ENCODE measurements at places on chromosomes 16 and 17. TPM values are rescaled to one million over a fixed set of nuclear protein-coding genes. Genes with fewer than 3 reads are reported as not detected.

- DNase-seq: no peak
These were observed 417.6 kb upstream of the DYNLRB2 start for GRCh38 chr16:80123189-80123588.

DNA sequence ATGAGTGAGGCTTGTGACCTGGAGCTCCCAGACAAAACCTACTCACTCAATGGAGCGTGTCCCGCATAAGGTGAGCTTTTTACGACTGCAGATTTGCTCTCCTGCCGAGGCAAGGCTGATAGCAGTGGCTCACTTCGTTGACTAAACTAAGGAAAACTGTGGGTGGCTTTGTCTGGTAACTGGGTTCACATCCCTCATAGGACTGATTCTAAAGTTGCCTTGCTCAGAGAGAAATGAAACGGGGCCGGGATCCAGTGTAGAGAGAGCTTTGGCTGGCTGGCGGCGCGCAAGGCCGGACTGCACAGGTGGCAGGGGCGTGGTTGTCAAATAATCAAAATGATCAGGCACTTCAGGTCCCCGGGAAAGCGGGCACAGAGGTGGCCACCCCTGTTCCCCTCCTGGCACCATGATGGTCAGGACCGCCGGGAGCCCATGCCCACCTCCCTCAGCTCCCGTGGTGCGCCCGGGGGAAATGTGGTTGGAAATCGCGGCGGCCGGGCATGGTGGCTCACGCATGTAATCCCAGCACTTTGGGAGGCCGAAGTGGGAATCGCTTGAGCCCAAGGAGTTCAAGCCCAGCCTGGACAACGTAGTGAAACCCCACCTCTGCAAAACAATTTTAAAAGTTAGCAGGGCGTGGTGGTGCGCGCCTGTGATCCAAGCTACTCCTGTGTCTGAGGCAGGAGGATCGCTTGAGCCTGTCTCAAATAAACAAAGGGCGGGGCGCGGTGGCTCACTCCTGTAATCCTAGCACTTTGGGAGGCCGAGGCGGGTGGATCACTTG lies 26.6 kb upstream of the OR1F1 start:
- no peak for DNase-seq

- no peak for DNase-seq
These were observed 628.2 kb upstream of the RBFOX1 start for GRCh38 chr16:6704306-6704930.

- no peak for DNase-seq
These were observed 47.5 kb downstream of the FOXL1 start for GRCh38 chr16:86625821-86626220.

DNA sequence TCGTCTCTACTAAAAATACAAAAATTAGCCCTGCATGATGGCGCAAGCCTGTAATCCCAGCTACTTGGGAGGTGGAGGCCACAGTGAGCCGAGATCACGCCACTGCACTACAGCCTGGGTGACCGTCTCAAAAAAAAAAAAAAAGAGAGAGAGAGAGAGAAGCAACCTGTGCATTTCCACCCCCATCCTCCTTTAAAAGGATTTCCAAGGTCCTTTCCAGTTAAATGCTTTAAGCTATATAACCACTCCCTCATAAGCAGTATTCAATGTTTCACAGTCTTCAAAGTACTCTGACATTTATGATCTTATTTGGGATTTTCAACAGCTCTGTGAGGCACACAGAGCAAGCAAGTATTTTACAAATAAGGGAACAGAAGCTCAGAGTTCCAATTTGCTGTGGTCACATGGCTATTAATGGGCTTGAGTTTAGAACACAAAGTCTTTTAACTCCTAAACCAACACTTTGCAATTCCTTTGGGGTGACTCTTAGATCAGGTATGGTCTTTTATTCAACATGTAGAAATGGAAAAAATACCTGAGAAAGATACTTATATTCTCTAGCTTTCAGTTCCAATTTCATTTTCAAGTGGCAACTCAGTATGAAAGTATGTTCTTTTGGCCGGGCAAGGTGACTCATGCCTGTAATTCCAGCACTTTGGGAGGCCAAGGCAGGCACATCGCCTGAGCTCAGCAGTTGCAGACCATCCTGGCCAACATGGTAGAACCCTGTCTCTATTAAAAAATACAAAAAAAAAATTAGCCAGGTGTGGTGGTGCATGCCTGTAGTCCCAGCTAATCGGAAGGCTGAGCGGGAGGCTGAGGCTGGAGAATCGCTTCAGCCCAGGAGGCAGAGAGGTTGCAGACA lies 31.3 kb downstream of the SPOP start:
- no peak for DNase-seq

DNA sequence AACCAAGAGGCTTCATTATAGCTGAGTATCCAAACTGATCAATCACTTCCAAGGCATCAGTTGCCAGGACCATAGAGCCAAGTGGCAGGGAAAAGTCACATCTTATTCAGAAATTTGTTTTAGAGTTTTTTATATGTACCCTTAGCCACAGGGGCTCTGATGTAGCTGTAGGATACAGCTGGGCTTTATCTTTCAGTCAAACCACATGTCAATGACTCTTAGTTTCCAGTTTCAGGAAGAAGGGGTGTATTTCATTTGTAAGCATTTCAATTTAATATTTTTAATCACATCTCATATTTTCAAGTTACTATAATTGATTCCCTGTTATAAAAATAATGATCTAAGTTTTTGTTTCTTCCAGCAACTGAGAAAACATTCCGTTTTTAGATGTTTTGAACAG lies 2.9 kb upstream of the FLCN start:
- DNase-seq: no peak

DNA sequence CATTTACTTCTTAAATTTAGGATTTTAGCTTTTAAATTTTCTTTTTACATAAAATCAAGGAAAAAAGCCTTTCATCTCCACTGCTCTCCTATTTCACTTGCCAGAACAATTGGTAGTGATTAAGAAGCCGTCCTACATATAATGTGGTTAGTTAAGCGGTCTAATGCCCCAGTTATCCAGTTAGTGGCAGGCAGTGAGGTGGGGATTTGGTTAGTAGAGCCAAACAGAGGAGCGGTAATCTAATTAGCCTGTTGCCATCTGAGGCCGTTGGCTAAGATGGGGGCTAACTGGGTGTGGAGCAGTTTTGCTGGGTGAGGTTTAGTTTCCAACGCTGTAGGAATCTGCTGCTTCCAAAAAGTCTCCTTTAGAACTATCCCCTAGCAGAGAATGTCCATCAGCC lies 22.4 kb downstream of the SNX11 start:
- DNase-seq: no peak

DNA sequence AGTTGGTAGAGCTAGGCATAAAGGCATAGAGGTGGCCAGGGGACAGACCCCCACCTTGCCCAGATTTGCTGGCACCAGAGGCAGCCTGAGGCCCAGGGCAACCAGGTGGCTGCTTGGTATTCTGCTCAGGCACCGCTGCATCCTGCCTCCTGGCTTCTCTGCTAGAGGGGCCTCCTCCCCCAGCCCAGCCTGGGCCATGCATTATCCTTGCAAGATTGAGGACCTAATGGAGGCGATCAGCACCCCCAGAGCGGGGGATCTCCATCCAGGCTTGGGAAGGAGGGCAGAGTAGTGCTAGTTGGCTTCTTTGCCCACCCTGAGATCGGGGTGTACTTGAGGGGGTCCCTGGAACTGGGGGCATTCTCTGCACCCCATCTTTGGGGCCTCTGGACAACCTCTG lies 23.8 kb downstream of the CDK5RAP3 start:
- DNase-seq: no peak

DNA sequence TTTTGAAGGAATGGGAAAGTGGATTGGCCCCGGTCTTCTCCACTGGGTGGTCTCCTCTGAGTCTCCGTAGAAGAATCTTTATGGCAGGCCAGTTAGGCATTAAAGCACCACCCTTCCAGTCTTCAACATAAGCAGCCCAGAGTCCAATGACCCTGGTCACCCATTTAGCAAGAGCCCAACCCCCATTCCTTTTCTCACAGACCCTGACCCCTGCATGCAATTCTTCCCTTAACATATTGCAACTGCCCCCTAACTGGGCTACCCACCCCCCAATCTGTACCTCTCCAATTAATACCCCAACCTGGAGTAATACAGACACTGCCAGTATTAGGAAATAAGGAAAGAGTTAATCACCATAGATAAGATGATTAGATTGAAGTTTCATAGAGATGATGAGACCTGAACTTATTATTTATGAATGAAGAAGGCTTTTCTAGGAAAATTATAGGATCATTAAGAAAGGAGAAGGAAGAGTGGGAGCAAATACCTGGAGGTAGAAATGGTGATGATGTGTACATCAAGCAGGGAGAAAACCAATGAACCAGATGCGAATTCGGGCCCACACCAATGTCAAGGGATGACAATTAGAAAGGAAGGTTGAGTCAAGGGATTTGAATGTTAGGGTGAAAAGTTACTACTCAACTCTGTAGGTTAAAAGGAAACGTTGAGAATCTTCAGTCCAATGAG lies 2.4 kb downstream of the CCL2 start:
- no peak for DNase-seq

DNA sequence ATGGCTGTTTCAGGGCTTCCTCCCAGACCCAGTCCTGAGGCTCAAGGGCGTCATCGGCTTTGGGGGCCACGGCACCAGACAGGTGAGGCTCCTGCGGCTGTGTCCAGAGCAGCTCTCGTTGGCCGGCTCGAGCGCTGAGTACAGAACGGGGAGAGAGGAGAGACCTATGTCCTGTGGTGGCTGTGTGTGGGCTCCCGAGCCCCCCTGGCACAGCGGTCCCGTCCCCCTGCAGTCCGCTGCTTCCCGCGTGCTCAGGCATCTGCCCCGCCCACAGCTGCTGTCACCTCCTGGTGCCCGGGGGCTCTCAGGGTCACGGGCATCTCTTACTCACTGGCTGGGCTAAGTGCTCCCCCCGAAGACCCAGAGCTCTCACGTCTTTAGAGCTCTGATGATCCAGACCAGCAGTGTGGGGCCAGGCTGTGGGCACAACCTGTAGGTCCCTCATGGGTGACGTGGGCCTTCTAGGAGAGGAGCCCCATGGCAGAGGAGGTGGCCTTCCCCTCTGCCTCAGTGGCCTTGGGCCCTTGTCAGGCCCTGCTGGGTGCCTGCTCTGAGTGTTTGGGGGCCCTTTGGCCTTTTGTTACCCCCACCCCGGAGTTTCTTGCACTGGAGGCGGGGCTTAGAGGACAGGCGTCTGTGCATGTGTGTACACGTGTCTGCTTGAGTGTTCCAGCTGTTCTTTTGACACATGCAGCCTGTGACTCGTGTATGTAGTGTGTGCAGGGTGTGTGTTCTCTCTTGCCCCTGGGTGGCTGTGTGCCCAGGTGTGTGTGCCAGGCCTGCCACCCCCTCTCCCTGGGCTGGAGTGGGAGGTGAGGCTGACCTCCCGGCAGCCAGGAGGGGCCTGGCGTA lies 3.5 kb downstream of the WDR90 start:
- DNase-seq: no peak

- DNase-seq: no peak
These were observed 31.4 kb upstream of the CACNG5 start for GRCh38 chr17:66803474-66803951.

GRCh38 chr17:49516180-49516579 lies 21.1 kb downstream of the NGFR start:
- no peak for DNase-seq

DNA sequence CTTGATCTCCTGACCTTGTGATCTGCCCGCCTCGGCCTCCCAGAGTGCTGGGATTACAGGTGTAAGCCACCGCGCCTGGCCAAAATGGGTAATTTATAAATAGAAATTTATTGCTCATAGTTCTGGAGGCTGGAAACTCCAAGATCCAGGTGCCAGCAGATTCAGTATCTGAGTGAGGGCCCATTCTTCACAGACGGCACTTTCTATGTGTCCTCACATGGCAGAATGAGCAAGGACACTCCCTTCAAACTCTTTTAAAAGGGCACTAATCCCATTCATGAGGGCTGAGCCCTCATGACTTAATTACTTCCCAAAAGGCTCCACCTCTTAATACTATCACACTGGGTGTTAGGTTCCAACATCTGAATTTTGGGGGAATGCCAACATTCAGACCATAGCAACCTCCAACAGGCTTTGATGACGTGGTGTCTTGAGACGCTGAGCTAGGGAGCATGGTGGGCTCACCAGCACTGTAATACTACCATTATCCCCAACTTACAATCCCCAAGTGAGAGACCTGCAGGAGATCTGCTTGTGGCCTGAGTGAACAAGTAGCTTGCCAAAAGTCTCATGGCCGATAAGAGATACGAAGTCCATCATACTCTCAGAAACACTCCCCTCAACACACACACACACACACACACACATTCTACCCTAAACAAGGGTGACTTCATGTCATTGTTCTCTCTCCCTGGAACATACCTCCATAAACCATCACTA lies 8.5 kb downstream of the CMTM4 start:
- no peak for DNase-seq

DNA sequence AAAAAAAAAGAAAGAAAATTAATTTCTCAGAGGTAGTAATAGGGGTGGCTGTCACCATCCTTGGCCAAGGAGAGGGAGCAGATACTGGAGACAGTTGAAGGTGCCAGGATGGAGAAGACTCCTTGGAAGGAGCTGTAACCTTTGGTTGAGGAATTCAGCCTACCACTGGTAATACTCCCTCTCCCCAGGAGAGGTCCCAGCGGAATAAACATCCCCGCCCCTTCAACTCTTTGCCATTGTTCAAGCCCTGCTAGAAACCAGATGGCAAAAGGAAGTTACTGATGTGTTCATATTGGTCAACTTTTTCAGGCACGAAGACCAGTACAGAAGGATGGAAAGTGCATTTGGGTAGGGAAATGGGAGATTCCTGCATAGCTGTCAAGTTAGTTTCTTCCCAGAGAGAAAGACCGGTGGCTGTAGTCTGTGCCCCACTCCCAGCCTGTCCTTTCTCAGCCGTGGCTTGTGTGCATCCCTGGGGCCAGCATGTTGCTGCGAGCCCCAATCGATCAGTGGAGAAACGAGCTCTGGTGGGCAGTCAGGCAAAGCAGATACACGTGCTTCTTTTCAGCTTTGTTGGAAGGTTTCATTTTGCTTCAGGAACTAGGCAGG lies 612.1 kb downstream of the MAF start:
- DNase-seq: no peak

DNA sequence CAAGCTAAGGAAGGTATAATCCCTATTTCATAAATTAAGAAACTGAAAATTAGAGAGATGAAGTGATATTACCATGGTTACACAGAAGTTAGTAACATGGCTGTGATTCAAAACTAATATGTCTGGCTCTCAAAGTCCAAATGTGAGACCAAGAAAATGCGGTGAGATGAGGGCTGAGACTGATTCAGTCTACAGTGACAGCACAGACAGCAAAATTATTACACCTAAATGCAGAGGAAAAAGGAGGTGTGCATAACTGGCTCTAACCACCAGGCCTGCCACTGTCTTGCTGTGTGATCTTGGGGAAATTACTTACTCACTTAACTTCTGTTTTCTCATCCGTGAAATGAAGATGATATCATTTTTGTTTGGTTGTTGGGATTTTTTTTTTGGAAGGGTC lies 270.0 kb upstream of the SOX9 start:
- DNase-seq: no peak

- no peak for DNase-seq
These were observed 9.8 kb downstream of the DNAJA3 start for GRCh38 chr16:4435337-4436067.

The SLC16A6 gene
- 0.65 TPM for polyA plus RNA-seq

The CENPV gene
- polyA plus RNA-seq: 95.7 TPM

The CRYBA1 gene
- polyA plus RNA-seq: not detected

The TEX19 gene
- not detected for polyA plus RNA-seq

The CDT1 gene
- polyA plus RNA-seq: 9.5 TPM

The KCNH6 gene
- polyA plus RNA-seq: 1.5 TPM

The EIF3C gene
- 684 TPM for polyA plus RNA-seq

Measured in left renal cortex interstitium (tissue), 4 donors.